ENCODE measurements at places on chromosomes 2 and 18.

DNA sequence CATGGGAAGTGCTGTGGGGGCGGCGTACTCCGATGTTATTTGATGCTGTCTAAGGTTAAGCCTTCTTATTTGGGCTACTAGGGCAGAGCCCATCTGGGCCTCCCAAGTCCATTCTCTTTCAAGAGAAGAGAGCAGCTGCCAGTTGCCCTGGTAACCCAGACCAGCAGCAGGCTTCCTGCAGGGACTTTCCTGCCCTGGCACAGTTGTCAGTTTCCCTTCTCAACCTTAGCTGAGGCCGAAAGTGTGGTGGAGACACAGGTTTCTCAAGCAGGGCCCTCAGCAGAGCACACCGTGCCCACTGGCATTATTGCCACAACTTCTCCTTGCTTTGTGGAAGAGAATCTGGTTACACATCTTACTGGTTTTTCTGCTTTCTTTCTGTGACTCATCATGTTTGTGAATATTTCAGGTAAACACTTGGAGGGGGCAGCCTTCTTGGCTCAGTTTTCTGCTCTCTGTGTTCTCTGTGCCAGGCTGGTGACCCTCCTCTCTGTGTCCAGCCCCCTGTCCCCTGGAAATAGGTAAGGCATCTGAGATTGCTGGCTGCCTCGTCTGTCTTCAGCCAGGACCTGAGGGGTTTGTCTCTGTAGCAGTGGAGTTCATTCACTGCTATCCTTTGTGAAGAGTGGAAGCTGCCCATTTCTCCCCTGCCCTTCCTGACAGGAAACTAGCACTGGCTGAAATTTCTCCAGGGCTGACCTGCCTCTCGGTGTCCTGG is 111.0 kb downstream of the B3GNT2 start:
- DNase-seq, result no peak

- DNase-seq, result no peak
Observed at GRCh38 chr2:12501469-12502158, 215.1 kb upstream of the TRIB2 start.

- no peak for DNase-seq
Observed at GRCh38 chr18:75391279-75392225, 36.0 kb downstream of the SMIM21 start.

- DNase-seq, result no peak
Observed at GRCh38 chr18:40019797-40020392, 1935.1 kb upstream of the PIK3C3 start.

DNA sequence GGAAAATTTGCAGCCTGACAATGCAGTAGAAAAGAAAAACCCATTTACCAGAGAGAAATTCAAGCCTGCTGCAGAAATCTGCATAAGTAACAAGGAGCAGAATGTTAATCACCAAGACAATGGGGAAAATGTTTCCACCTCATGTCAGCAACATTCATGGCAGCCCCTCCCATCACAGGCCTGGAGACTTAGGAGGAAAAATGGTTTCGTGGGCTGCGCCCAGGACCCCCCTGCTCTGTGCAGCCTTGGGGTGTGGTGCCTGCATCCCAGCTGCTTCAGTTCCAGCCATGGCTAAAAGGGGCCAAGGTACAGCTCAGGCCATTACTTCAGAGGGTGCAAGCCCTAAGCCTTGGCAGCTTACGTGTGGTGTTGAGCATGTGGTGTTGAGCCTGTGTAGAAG is 53.4 kb downstream of the RPE start:
- no peak for DNase-seq

All from stimulated activated CD8-positive, alpha-beta memory T cell treated with anti-CD3 and anti-CD28 coated beads, Interleukin-4, amount 100 ng/mL, for 1 hour (primary cell).